ENCODE measurements at places on chromosomes 3 and 15.
A peak's percentile ranks its signal among the peaks of the same experiment; 100 is the strongest.

DNA sequence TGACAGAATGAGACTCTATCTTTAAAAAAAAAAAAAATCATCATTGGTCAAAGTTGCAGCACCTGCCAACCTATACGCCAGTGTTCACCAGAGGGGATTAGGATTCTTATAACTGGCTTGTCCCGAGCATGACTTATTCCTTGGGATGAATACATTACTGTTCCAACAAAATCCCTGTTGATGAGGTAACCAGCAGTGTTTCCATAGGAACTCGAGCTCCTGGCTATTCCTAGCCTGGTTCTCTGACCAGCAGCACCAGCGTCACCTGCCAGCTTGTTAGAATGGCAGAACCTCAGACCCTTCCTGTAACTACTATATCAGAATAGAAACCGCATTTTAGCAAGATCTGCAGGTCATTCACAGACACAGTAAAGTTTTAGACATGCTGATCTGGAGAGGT is 364.4 kb downstream of the PTPRG start:
- DNase-seq = no peak

DNA sequence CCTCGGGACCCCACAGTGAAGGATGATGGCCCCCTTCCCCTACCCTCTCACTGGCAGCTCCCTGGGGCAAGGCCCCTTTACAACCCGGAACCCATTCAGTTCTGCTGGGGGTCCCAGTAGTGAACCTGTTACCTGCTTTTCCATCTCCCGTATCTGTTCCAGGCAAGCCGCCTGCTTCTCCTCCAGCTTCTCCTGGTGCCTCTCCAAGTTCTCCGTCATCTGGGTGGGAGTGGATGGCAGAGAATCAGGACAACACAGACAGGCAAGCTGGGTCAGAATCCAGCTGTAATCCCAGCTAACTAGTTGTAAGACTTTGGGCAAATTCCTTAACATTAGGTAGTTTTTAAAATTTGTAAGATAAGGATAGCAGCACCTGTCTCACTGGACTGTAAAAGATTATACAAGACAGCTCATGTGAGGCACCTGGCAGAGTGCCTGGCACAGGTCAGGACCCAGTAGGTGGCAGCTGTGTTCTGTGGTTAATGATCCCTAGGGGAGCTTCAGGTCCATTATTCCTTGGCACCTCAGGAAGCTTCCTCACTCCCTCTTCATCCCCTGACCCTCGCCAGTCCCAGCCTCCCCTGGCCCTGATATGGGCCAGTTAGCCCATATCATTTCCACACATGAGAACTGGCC is 6.4 kb upstream of the ANKRD63 start:
- DNase-seq = no peak

GRCh38 chr15:90119367-90119766 is 17.1 kb upstream of the IDH2 start:
- DNase-seq = no peak

- DNase-seq = no peak
Measured at GRCh38 chr3:71369701-71370391, 213.7 kb downstream of the FOXP1 start.

DNA sequence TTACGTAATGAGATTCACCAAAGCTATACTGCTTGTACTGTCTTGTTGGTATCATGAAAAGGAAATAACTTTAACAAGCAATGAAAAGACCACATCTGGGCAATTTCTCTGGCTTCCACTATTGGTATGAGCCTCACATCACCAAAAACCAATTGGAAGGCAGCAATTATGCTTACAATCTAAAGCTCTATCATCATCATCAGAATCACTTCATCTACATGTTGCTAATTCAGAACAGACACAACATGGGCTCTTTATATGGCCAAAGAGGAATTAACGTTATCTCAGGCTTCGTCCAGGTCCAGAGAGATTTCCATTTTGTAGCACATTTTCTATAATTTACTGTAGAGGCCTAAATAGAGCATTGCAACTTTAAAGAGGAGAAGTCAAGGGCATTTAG is 36.6 kb upstream of the SLCO3A1 start:
- no peak for DNase-seq

- no peak for DNase-seq
Measured at GRCh38 chr3:40585381-40586016, 60.7 kb downstream of the ZNF621 start.

DNA sequence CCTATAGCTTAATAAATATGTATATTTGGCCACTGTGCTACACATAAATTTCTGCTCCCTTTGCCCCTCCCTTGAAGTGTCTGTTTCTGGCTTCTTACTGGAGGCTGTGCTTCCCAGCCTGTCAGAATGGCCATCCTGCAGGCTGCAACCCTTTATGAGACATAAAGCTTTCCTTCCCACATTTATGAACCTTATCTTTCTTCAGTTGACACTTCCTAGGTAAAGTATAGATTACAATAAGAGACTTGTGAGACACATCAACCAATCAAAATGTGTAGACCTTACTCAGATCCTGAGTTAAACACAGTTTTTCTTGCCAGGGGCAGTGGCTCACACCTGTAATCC is 29.5 kb downstream of the SCN11A start:
- no peak for DNase-seq

- DNase-seq = no peak
Measured at GRCh38 chr15:39367596-39367995, 213.3 kb upstream of the THBS1 start.

DNA sequence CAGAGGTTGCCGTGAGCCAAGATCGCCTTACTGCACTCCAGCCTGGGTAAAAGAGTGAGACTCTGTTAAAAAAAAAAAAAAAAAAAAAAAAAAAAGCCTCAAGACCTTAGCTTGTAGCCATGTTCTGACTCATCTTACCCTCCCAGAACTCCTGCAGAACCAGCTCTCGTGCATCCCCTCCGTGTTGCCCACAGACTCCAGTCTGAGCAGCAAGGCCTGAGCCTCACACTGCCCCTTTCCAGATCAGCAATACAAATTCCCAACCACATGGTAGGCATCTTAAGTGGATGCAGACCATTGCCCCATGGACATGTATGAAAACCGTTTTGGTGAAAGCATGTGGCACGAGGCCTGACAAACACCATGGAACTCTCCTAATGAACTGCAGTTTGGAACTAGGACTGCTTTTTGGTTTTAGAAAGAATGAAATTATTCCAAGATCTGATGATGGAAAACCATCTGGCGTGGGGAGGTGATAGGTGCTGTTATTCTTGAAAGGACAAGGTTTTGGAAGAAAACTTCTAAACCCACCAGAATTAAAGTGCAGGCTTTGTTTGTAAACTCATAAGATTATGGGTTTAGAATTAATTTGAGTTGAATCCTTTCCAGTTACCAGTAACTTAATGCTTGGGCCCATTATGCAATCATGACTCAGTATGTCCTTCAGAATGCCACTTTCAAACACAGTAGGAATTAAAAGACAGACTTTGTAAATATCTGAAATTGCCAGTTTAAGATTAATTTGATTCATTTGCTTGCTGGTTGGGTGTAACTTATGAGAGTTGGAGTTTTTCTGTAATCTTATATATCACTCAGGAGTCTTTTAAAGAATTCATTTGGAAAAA is 163.7 kb upstream of the LRTM1 start:
- no peak for DNase-seq

- no peak for DNase-seq
Measured at GRCh38 chr3:99509224-99509623, 129.2 kb upstream of the COL8A1 start.

DNA sequence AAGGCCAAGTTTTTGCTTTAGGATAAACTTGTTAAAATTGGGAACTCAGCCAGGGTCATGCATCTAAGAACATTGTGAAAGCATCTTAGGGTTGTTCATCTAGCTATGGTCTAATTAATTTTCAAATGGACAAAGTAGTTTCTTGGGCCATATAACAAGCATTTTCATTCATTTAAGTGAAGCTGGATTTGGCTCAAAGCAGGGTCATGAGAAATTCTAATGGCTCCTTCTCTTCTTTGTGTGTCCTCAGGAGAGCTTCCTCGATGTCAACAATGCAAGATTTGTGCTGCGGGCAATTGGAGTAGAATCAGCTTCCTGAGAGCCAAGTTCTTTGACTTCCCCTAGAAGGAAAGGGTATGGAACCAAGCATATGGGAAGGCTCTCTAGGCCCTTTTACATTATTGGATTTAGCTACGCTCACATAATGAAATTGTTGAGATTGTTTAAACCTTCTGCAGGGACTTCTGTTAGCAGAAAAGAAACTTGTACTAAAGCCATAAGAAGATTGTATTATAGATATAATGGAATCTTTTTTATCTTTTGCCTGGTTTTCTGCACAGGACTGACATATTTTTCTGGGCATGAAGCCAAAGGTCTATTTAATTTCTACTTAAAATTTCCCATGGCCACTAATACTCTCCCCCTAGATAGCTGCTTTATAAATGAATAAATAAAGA is 1.8 kb upstream of the SAMMSON start:
- no peak for DNase-seq

- peak; percentile 36 for DNase-seq
Measured at GRCh38 chr15:90300988-90301706, 35.7 kb downstream of the NGRN start.

GRCh38 chr15:69467636-69468035 is 15.0 kb downstream of the RPLP1 start:
- no peak for DNase-seq

DNA sequence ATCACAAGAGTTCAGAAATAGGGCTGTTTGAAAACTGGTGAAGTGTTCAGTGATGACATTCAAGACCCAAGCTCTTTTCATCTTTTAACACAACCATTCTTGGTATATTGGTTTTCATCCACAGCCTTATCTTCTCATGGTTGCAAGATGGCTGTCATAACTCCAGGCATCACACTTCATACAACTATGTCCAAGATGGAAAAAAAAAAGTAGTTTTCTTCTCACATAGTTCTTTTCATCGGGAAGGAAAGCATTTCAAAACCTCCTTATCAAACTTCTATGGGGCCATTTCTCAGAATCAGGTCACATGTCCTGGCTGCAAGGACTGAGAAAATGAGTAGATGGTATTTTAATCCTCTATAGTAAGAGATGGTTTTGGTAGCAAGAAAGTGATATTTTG is 21.1 kb upstream of the MFSD1 start:
- no peak for DNase-seq

DNA sequence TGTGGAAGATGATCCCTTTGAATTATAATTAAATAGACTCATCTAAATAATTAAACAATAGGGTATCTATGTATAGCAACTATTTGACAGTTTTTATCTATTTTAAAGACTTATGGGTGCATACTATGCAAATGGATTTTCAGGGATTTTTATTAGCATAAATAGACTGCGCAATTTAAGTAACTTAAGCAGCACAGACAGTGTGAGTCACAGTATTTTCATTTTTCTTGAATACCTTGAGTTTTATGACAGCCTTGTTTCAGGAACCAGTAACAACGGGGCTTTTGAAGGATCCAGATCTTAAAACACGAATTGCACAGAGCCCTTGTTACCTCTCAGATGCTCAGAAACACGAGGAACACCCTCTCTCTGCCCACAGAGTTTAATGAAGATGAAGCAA is 175.5 kb upstream of the CD96 start:
- no peak for DNase-seq

- DNase-seq = no peak
Measured at GRCh38 chr3:55007971-55008370, 80.1 kb upstream of the LRTM1 start.

Measured in stimulated activated CD4-positive, alpha-beta T cell treated with anti-CD3 and anti-CD28 coated beads, Interleukin-1b, Interleukin-23, amount 100 ng/mL, for 4 hours (primary cell).